CD14-positive monocyte (primary cell): ENCODE measurements at places on chromosomes 1 and 21.

- DNase-seq: no peak
Observed at GRCh38 chr1:154968731-154969130, 1.8 kb downstream of the SHC1 start.

- DNase-seq: no peak
Observed at GRCh38 chr1:165496501-165496900, 47.3 kb upstream of the LRRC52 start.

DNA sequence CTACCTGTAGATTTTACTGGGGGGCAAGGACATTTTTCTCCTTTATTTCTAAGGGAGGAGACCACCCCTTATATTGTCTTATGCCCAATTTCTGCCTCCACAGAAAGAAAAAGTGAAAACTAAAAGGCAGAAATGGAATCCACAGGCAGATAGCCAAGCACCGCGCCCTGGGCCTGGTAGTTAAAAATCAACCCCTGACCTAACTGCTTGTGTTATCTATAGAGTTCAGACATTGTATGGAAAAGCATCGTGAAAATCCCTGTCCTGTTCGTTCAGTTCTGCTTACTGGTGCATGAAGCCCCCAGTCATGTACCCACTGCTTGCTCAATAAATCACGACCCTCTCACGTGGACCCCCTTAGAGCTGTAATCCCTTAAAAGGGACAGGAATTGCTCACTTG lies 33.7 kb upstream of the IL6R start:
- no peak for DNase-seq

DNA sequence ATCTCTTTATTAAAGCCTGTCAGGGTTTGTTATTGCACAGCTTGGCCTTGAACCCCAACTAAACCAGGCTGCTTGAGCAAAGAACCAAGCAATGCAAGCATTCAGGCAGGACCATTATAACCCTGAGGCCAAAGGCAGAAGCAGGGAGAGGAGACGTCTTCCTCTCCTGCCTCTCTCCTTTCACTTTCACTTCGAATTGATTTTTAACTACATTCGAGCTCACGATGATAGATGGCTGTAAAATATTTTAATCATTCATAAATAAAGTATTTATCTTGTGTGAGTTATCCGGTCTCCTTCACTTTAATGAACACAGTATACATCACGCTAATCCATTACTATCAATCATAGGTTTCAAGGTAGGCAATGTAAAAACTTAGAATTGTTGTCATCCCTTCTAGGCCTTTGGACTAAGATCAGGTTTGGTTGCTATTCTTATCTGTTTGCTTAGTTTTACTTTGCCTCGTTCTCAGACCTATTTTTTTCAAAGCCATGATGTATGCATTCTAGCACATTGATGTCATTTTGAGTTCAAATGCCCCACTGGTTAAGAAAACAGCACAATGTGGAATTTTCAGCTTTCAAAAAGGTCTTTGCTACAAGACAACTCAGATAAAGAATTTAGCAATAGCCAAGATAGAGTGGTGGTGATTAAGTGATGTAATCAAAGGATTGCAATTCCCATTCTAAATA lies 480.2 kb upstream of the RUNX1 start:
- no peak for DNase-seq

DNA sequence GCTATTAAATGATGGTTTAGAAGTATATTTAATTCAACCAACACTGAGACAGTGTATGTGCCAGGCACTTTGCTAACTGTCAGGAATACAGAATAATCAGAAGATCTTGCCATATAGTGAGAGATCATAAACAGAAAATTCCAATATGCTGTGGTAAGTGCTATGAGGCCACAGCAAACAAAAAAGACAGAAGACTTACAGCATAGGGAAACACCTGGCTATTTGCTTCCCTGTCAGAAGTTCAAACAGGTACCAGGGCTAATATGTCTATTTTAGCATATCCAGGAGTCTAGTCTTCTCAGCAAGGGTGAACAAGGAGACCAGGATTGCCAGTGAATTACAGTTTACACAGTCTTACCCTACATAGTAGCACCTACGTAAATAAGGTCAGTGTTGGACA lies 30.4 kb downstream of the TRIT1 start:
- no peak for DNase-seq

DNA sequence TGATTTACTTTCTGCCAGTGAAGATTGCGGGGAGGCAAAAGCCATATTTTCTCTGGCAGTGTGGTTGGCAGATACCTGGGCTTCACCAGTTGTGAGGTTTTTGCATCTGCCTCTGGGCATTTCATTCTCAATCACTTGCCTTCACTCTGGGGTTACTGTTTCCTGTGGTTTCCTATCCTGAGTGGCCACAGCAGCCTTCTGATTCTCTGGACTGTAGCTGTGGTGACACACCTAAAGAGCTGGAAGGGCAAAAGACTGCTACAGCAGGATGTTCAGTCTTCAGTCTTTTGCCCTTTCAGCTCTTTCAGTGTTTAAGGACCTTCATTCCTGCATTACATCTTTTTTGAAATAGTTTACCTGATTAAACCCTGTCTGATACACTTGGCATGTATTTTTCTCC lies 50.5 kb upstream of the GPR52 start:
- DNase-seq: no peak

GRCh38 chr1:161398900-161399256 lies 31.2 kb upstream of the CFAP126 start:
- no peak for DNase-seq

DNA sequence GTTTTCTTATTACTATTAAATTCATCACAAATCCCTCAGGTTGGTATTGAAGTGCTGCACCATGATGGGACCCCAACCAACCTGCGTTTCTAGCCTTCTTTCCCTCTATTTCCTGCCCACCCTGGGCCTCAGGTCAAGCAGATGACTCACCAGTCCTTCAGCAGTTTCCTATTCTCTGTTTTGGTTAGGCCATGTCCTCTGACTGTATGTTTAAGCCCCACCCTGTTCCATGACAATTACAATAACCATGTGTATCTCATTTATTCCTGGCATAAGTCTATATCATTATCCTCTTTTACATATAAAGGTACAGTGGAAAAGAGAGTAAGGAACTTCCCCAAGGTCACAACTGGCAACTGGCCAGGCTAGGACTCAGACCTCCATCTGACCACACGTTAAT lies 5.3 kb upstream of the FAM78B start:
- no peak for DNase-seq
